ENCODE measurements at places on chromosomes 16 and 17.

GRCh38 chr16:83270640-83271039 is 537.1 kb upstream of the HSBP1 start:
- no peak for DNase-seq

DNA sequence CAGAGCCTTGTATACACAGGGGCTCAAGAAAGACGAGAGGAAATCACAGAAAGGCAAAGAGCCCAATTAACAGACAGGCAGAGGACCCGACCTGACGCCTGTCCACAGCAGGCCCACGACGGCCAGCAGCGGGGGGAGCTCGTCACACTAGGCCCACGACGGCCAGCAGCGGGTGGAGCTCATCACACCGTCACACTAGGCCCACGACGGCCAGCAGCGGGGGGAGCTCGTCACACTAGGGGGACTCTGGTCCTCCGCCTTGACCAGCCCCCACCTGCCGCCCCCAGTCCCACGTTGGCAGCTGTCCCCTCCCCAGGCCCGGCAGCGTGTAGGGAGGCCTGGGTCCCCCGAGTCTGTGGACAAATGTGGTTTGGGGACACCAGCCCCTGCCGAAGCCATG is 23.7 kb upstream of the GNG13 start:
- no peak for DNase-seq

DNA sequence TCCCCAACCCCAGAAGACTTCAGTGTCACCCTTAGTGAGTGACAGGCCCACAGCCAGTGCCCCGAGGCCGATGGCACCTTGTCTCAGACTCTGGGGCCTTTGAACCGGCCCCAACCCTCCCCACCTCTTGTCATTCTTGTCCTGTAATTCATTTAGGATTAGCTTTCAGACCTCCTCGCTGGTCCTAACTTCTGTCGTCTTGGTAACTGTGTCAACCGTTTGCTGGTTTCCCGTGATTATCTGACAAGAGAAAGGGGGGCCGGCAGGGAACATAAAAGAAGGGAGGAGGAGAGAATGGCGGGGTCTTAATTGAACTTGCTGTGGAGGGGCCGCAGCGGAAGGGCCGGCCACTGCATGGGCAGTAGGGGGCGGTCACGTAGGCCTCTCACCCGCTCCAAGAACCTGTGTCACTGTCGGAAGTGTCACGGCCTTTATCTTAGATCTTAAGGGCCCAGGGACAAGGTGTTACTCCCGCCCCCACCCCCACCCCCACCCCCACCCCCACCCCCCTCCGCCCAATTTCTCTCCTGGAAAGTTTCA is 46.5 kb upstream of the GSE1 start:
- DNase-seq = no peak

DNA sequence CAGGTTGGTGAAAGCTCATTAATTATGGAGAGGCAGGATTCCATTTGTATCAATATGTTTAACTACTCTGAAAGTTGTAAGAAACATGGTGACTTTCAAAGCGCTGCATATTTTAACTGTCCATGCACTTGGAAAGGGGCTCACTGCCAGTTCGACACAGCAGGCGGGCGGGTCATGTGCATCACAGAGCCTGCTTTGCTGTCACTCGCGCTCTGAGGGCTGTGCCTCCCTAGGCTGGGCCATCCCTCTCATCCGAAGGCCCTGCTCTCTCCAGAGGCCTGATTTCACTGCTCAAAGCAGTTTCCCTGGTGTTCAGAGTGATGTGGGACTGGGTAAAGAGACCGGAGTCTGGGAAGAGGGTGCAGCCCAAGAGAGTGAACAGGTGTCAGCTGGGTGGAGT is 422.0 kb upstream of the MON1B start:
- no peak for DNase-seq

DNA sequence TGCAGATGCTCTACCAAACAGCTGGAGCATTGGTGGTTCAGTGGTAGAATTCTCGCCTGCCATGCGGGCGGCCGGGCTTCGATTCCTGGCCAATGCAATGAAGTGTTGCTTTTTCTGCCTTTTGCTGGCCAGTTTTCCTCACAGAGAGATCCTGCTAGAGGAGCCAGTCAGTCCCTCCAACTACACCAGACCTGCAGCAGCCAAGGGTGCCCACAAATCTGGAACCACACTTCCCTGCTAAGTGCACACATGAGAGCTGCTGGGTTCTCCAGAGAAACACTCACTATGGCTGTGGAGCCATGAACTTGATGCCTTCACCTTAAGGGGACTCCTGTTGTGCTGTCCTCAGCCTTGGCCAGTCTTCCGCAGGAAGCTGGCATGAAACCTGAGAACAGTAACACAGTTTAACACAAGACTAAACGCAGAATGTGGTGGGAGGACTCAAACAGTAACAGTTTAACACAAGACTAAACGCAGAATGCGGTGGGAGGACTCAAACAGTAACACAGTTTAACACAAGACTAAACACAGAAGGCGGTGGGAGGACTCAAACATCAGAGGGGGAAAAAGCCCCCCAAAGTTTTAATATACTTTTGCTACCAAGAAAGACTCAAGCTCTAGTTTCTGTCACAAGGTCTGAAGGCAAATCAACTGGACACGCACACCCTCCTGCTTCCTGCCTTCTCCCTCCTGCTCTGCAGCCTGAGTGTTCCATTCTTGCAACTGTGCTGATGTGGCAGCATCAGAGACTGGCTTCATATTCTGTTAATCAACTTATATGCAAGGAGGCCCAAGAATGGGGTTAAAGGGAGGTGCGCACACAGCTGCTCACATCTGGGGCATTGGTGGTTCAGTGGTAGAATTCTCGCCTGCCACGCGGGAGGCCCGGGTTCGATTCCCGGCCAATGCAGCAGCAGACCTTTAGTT is 12.0 kb downstream of the VAC14 start:
- no peak for DNase-seq

DNA sequence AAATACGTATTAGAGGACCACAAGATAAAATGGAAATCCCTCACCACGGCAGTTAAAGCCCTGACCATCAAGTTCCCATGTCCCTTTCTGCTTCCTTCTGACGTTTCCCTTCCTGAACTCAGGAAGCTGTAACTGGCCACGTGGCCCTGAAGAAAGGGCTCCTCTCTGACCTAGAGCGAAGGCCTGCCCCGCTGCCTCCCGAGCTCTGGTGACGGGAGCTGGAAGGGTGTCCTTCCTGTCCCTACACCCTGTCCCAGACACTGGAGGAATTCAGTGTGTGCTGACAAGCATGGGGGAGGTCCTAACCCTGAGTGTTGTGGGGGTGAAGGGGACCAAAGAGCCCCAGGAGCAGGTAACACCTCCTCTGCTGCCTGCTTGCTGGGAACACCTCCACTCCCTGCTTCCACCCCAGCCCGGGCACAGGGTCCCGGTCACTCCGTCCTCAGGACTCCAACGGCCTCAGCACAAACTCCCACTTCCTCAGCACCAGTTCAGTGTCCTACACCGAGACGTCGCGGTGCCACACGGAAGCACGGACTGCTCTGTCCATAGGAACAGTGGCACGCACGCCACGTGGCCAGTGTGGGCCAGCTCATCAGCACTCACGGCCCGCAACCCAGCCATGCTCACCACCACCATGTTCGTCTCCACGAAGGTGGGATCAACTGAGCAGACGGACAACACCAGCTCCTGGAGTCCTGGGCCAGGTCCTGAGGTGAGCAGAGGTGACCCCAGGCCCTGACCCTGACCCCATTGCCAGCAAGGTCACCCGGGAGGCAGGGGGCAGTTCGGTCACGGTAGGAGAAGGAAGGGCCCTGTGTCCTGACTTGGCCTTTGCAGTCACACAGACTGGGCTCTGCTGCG is 16.9 kb downstream of the TMEM235 start:
- DNase-seq = no peak

Data from SIG-M5 (cell line).